ENCODE measurements at places on chromosomes 1 and 21.

DNA sequence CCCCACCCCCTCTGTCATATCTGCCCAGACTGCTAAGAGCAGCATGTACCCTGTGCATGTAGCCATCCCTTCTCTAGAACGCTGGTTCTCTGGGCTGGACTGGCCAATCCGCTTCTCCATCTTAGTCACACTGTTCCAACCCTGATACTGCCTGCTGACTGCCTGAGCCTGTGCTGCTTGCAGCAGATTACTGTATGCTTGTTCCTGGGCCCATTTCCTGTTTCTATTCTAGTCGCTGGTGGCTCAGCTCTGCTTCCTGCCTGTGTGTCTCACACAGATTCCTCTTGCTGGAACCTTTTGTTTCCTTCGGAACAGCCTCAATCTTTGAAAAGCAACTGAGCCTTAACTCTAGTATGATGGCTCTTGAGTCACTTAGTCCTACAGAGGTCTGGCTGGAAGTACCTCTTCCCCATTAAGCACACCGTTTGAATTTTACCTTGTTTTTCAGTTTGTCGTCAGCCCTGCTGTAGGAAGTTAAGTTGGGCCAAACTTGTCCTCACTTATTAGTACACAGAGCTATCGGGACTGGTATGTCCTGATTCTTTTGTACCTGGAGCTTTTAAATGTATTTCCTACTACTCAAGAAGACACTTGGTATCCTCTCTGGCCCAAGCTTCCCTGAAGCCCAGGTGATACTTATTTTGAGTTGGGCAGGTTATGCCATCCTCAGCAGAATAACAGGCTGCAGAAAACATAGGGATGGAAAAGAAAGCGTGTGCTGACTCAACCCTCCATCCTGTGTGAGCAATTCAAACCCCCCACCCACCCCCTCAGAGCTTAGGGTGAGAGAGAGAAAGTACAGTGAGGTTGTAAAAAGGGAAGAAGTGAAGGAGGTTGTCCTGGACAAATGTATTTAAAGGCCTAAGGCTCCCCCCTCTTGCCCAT lies 43.4 kb upstream of the PIGV start:
- DNase-seq, result peak; percentile 95

GRCh38 chr1:61051443-61051718 lies 31.0 kb upstream of the NFIA start:
- no peak for DNase-seq

DNA sequence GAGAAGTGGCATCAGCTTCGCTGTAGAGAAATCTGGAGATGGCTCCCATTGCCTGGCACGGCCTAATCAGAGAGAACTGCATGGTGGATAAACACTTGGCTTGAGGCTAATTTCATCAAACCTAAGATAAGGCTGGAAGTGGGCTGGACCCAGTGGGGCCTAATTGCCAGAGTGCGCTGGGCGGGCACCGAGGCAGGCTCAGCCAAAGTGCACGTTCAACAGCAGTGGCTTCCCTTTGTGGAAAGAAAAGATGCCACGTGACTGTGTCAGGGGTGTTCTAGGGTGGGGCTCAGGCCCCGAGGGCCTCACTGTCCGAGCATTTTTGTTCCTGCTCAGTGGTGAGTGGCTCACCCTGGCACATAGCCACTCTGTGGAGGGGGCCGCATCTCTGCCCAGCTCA lies 5.8 kb downstream of the PLCH2 start:
- no peak for DNase-seq

DNA sequence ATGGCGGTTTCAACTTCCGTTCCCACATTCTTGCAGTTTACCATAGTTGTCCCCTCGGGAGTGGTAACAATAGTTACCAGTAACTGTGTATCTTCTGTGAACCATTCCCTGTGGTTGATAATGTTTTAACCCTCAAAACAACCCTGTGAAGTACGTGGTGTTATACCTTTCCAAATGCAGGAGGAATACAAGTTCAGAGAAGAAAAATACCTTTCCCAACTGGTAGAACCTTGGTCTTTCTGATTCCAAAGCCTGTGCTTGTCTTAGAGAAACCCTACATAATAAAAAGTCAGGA lies 789 bp downstream of the BTF3L4 start:
- no peak for DNase-seq

GRCh38 chr1:91979383-91979782 lies 30.2 kb downstream of the BRDT start:
- DNase-seq, result no peak
